ENCODE measurements at places on chromosomes 6 and 20.

DNA sequence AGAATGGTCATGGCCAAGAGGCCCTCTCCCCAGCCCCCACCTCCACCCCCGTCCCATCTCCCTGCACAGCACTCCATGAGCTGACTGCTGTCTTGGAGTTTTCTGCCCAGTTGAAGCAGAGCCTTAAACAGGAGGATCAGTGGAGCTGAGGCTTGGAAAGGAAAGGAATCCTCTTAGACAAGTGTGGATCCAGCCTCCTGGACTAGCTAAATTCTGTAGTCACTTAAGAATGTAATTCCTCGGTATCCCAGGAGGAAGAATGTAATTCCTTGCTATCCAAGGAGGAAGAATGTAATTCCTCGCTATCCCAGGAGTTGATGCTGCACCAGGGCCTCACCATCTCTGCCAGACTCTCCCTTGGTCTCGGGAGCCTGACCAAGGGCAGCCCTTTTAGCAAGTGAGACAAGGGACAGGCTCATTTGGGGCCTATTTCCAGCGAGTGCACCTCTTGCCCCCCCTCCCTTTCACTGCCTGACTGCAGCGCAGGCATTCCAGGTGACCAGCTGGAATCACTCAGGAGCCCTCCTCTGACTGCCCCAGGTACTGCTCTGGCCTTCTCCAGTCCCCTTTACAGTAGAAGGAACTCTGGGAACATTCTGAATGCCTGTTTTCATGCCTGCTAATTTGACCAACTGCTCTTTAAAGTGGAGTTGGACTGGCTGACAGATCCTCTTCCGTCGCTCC is 76.2 kb downstream of the TCP11 start:
- H3K27me3 ChIP-seq, result no peaks in the 10 kb centered on the region
- no peak overlapping the region for H3K4me3 ChIP-seq
- no peak for DNase-seq
- peaks cover 70% of the 10 kb centered on the region for H3K4me1 ChIP-seq

DNA sequence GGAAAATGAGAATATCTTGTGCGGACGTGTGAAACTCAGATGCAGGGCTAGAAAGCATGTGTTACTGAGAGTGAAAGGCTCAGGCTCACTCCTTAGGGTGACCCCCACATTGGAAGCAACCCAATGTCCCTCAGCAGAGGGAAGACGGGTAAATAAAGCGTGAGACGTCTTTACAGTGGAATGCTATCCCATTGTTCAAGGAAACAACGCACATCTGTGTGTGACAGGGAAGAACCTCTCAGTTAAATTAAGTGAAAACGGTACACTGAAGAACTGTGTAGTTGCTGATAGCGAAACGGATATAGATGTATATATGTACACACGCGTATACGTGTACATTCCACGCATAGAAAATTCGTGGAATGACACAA is 839 bp downstream of the HNF4A start:
- H3K4me3 ChIP-seq, result no peak overlapping the region
- no peaks in the 10 kb centered on the region for H3K4me1 ChIP-seq
- no peaks in the 10 kb centered on the region for H3K36me3 ChIP-seq
- peak overlapping the region; percentile 3 for H3K27ac ChIP-seq

DNA sequence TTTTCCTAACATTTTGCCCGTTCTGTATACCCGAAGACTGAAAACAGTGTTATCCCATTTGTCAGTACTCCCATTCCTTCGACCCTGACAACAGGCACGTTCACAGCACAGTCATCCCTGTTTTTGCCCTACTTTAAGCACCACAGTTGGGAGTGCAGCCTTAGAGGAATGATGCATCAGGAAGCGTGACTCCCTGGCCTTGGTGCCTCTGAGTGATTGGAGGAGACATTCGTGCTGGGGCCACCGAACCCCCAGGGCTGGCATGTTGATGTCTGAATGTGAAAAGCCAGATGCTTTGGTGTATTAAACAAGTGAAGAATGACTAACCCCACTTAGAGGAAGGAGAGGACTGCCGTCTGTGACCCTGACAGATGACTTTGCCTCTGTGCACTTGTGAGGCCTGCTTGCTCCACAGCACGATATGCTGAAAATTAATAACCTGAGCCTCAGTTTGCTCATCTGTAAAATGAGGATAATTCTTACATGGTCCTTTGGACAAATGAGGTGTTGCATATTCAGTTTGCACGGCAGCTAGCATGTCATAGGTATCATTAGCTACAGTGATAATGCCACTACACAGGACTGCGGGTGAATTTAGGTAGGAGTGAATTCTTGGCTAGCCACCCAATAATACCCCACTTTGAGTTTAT is 36.0 kb downstream of the STK35 start:
- peak overlapping the region; percentile 89 for H3K27ac ChIP-seq
- peaks cover 100% of the 10 kb centered on the region for H3K4me1 ChIP-seq
- no peaks in the 10 kb centered on the region for H3K36me3 ChIP-seq
- DNase-seq, result no peak
- no peaks in the 10 kb centered on the region for H3K27me3 ChIP-seq

GRCh38 chr20:22611636-22612035 is 27.3 kb upstream of the FOXA2 start:
- no peak overlapping the region for H3K4me3 ChIP-seq
- peaks cover 100% of the 10 kb centered on the region for H3K27me3 ChIP-seq
- no peaks in the 10 kb centered on the region for H3K4me1 ChIP-seq
- no peak for DNase-seq
- H3K36me3 ChIP-seq, result no peaks in the 10 kb centered on the region
- H3K27ac ChIP-seq, result no peak overlapping the region

DNA sequence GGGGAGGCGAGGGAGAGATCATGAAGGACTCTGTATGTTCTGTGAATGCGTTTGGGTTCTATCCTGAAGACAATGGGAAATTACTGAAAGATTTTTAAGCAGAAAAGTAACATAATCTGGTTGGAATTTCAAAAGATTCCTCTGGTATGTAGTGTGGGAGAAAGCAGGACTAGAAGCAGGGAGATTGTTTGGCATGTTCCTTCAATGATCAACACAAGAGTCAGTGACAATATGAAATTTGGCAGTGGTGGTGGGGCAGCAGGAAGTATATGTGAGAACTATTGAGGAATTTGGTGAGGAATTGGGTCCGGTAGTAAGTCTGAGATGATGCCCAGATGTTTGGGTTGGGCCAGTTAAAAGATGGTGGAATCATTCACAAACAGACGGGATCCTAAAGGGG is 348.7 kb downstream of the CD83 start:
- no peak for DNase-seq
- H3K27ac ChIP-seq, result no peak overlapping the region
- peaks cover 9% of the 10 kb centered on the region for H3K4me1 ChIP-seq
- H3K27me3 ChIP-seq, result no peaks in the 10 kb centered on the region

Measured in left ventricle myocardium inferior (tissue), 1 donor.